Activated T-helper 1 cell treated with anti-CD3 and anti-CD28 coated beads, Interleukin-2, amount 50 U/mL, for 16 hours (primary cell): ENCODE measurements at places on chromosomes 5 and 9.

- no peak for DNase-seq
Measured at GRCh38 chr9:119020284-119020683, 349.0 kb downstream of the BRINP1 start.

GRCh38 chr9:80030801-80031200, 459.0 kb downstream of the TLE4 start:
- DNase-seq = no peak

DNA sequence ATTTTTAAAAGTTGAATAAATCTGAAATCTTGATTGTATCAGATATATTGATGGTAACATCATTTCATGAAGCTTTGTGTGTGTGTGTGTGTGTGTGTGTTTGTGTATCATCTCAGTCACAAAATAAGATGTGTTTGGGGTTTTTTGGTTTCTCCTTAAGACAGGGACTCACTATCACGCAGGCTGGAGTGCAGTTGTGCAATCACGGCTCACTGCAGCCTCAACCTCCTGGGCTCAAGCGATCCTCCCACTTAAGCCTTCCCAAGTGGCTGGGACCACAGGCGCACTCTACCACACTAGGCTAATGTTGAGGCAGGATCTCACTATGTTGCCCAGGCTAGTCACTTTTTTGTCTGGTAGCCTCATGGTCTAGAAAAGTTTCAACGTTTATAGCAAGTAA, 83.4 kb upstream of the DMRT1 start:
- no peak for DNase-seq

DNA sequence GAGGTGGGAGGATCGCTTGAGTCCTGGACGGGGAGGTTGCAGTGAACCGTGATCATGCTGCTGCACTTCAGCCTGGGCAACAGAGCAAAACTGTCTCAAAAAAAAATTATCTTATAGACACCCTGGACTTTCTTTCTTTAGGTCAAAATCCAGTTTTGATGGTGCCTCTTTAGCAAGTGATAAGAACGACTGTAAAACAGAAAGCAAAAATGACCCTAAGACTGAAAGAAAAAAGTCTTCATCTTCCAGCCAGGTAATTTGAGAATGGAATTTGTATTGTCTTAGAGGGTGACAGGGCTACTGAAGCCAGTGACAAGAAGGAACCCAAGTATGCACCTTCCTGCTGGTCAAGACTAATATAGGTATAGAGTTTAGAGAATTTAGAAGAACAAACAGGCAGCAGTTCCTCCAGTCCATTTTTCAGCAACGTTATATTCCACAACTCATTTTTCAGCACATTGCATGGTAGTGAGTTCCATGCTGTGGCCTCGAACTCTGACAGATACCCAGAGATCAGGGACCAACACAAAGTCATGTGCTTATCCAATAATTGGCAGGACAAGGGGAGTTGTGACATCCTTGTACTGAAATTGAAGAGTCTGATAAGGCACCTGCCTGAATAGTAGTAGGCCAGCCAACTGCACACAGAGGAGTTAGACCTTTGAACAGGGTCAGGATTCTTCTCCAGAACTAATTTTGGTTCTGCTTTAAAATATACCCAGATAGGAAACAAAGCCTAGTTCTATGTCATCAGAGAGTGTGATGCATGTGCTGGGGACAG, 46.5 kb downstream of the GRAMD2B start:
- no peak for DNase-seq

DNA sequence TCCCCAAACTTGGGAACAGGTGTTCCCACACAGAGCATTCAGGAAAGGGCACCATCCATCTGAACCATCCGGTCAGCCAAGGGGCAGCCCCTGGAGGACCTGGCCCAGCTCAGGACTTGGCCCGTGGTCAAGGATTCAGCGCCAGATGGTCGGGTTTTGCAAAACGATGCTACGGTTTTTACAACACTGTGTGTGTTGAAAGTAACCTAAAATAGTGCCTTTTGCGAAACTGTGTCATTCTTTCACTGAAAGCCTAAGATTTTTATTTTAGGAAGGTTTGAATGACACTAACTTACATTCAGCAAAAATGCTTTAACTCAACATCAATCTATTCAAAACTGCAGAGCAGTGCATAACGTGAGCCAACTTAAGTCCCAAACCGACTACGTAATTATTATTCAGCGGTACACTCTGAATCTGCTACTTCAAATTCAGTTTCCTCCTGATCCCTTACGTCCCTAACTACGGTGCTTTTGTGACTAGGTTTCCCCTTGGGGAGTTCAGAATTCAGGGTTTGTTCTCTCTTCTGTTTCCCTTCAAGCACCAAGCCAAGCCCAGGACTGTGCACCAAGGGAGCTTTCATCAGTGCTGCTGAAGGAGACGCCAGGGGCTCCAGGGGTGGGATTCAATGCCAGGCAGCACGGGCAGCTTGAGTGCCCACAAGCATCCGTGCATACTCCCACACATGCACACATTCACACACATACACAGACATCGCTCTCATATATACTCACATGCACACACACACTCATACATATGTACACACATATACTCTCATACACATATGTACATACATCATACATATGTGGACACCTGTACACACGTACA, 25.8 kb downstream of the LPCAT1 start:
- DNase-seq = no peak

GRCh38 chr5:35859101-35859661, 2.5 kb downstream of the IL7R start:
- no peak for DNase-seq

DNA sequence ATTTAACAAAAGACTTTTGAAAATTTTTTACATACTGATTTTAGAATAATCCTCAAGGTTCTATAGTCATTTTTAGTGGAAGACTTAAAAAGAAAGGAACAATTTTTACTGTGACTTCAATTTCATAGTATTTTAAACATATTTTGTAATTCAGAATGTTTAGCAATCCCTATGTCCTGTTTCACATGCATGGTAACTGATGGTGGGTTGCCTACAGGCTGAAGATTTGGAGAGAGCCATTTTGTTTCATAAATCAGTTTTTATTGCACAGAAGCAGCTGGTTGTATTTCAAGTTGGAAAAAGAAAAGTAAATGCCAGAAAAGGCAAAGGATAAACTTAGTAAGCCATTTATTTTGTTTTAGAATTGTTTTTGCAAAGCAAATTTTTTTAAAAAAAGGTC, 24.0 kb downstream of the STARD4 start:
- no peak for DNase-seq

DNA sequence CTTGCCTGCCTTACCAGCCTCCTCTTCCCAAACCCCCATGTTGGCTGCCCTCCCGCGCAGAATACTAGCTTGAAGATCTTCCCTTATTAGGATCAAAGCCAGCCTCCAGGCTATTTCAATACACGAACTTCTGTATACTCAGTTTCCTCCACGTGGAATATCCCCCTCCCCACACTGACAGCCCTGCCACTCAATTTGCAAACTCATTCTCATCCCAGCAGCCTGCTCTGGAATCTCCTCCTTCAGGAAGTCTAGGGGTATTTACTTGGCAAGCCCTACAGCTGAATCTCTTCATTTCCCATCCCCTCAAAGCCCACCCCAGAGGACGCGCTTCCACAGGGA, 157.0 kb upstream of the SMIM23 start:
- DNase-seq = no peak

DNA sequence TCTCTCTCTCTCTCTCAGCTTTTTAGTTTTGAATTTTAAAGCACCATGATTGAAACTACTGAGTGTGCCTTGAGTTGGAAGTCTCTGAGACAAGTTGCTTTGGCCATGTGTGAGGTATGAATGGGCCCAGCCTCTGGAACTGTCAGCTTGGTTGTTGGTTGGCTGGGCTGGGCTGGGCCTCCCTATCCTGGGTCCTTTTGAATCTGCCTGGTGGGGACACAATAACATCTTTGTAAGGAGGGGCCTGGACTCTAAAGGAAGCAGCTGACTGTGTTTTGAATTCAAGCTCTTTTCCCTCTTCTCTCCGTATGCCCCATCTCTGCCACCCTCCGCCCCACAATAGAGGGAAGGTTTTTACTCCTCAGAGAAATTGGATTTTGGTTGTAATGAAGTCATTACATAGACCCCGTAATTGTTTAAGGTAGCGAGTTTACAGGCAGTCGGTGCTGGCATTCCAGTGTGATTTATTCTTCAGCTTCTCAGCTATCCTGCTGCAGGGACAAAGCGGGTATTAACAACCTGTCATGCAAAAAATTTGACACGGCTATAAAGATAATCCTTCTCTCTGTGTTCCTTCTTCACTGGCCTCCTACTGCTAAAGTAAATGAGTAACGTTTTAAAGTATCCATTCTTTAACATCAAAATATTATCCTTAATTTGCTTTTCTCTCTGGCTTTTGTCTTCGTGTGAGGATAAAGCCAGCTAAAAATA, 105.4 kb downstream of the DAPK1 start:
- no peak for DNase-seq

GRCh38 chr9:18544456-18544855, 70.5 kb downstream of the ADAMTSL1 start:
- no peak for DNase-seq
